ENCODE measurements at places on chromosomes 16 and 17.

GRCh38 chr16:55700961-55701360, 45.2 kb downstream of the SLC6A2 start:
- no peak for DNase-seq

- no peak for DNase-seq
Measured at GRCh38 chr17:67139289-67139688, 94.9 kb downstream of the CACNG1 start.

DNA sequence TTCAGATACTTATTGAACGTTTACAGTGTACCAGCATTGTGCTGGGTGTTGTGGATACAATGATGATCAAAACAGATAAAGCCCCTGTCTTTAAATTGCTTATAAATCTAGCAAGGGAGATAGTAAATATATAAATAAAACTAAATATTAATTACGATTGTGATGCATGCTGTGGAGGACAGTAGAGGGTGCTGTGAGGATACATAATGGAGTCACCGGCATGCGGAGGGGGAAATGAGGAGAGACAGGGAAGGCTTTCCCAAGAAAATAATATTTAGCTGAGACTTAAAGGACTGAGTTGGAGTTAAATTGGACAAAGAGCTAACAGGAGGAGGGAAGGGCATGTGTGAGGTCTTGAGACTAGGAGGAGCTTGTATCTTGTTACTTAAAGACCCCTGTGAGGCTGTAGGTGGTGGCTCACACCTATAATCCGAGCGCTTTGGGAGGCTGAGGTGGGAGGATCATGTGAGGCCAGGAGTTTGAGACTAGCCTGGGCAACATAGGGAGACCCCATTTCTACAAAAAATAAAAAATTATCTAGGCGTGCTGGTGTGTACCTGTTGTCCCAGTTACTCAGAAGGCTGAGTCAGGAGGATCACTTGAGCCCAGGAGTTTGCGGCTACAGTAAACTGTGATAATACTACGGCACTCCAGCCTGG, 2.4 kb downstream of the DHRS7B start:
- DNase-seq: peak; percentile 32

- peak; percentile 81 for DNase-seq
Measured at GRCh38 chr17:48175692-48176470, 68.3 kb downstream of the SNX11 start.

GRCh38 chr17:43958748-43959352, 5.1 kb upstream of the PYY start:
- DNase-seq: no peak

DNA sequence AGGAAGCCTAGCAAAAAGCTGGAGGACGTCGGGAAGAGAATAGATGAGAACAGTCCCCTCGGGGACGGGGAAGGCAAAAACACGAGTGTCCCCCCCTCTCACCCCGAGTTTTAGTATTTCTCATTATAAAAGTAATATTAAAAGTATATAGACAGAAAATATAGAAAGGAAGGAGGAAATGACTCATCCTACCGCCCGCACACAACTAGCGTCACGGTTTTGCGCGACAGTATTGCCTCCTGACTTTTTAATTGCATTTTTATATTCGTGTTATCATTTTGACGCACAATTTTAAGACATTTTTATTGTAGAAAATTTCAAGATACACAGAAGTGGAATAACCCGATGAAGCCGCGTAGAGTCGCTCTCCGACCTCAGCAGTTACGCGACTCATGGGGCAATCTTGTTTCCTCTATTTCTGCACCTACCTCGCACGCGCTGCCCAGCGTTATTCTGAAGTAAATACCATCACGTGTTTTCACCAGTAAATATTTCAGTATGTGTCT, 652 bp upstream of the SLC25A19 start:
- peak; percentile 44 for DNase-seq

- no peak for DNase-seq
Measured at GRCh38 chr17:83036193-83036592, 43.2 kb upstream of the METRNL start.

GRCh38 chr16:57513371-57514102, 22.8 kb downstream of the CCDC102A start:
- no peak for DNase-seq

DNA sequence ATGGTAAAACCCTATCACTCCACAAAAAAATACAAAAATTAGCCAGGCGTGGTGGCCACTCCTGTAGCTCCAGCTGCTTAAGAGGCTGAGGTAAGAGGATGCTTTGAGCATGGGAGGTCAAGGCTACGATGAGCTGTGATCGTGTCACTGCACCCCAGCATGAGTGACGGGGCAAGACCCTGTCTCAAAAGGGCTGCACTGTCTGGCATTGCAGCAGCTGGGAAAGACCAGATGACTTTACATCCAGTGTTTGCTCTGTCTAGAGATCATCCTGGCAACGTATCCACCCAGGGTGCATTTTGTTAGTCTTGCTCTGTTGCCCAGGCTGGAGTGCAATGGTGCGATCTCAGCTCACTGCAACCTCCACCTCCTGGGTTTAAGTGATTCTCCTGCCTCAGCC, 52.0 kb downstream of the MRM3 start:
- DNase-seq: no peak

- no peak for DNase-seq
Measured at GRCh38 chr16:74617206-74617788, 10.4 kb upstream of the GLG1 start.

GRCh38 chr16:14249291-14250032, 178.3 kb downstream of the MRTFB start:
- DNase-seq: peak; percentile 33

DNA sequence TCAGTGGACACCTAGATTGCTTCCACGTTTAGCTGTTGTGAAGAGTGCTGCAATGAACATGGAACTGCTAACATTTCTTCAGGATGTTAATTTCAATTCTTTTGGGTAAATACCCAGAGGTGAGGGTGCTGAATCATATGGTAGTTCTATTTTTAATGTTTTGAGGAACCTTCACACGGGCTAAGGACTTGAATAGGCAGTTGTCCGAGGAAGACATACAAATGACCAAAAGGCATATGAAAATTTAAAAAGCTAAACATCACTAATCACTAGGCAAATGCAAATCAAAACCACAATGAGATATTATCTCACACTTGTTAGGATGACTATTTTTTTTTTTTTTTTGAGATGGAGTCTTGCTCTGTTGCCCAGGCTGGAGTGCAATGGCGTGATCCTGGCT, 173.3 kb downstream of the PRKCB start:
- DNase-seq: no peak

DNA sequence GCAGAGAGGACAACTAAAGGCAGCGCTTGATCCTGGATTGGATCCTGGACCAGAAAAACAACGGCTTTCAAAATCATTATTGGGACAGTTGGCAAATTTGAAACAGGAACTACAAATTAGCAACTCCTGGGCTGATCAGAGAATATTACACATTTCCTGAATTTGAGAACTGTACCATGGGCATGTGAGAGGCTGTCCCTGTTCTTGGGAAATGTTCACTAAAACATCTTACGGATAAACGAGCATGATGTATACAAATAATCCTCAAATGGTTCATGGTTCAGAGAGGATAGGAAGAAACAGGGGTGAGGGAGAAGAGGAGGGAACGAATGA, 2.3 kb upstream of the ITGAE start:
- DNase-seq: no peak

DNA sequence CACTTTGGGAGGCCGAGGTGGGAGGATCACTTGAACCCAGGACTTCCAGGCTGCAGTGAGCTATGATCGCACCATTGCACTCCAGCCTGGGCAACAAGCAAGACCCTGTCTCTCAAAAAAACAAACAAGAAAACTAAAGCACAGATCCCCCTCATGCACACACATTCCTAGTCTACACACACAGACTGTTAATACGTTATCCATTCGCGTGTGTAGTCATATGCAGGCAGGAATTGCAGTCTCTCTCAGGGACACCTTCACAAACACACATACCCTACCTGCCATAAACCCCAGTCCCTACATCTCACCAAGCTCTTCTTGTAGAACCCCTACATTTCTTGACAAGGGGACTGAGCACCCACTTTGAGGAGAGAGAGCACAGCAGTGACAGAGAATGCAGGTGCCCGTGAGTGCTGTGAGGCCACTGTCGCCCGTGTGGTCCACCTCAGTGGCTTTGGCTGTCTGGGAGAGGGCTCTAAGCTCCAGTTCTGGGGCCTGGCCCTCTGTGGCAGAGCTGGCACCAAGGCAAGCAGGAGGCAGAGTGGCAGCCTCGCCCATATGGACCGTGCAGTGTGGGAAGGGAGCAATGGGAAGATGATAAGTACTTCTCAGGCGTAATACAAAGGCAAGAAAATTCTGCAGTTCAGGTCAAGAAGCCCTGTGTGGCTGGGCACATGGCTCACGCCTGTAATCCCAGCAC, 59.0 kb upstream of the RPH3AL start:
- no peak for DNase-seq

DNA sequence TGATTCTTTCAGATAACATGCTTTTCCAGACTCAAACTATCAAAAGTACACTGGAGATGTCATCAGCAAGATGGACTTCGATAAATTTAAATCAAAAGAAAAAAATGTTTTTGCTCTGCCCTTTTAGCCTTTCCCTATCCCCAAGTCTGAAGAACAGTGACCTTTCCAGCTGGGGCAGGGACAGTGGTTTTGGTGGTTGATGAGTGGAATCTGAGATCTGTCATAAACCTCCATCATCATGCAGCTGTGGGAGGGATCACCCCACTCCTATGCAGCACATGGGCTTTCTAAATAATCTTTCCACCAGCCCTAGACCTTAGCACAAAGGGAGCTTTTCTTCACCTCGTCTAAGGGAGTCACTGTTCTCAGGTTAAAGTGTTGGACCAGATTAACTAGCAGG, 869.5 kb upstream of the SOX9 start:
- peak; percentile 87 for DNase-seq

DNA sequence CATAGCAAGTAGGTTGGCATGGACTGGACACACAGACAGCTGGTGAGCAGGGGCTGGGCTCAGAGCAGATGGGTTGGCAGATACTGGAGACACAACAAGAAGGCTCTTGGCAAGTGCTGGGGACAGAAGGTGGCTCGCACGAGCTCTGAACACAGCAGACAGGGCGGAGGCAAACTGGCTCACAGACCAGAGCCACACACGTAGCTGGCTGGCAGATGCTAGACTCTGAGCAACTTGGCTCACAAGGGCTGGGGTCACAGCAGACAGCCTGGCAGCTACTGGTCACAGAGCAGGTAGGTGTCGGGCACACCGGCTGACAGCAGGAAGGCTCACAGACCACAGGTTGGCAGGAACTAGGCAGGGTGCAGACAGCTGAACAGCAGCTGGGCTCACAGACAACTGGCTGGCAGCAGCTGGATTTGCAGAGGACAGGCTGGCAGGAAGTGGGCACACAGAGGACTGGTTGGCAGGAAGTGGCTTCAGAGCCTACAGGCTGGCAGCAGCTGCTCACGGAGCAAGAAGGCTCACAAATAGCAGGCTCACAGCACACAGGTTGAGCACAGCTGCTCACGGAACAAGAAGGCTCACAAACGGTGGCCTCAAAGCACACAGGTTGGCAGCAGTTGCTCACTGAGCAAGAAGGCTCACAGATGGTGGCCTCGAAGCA, 725 bp downstream of the KRTAP16-1 start:
- peak; percentile 58 for DNase-seq

- no peak for DNase-seq
Measured at GRCh38 chr16:50563989-50564388, 15.8 kb downstream of the NKD1 start.

GRCh38 chr17:63531022-63531965, 8.1 kb downstream of the KCNH6 start:
- DNase-seq: peak; percentile 55

GRCh38 chr17:76775021-76775600, 37.2 kb downstream of the MFSD11 start:
- no peak for DNase-seq

Measured in RPMI7951 (cell line).